Activated T-helper 17 cell treated with anti-CD3 and anti-CD28 coated beads, Interleukin-2, amount 50 U/mL, for 72 hours (primary cell): ENCODE measurements at places on chromosomes 5 and 9. TPM values are rescaled to one million over a fixed set of nuclear protein-coding genes. Genes with fewer than 3 reads are reported as not detected.

The PAPPA gene
- 0.26 TPM for total RNA-seq

The S1PR3 gene
- not detected for total RNA-seq

The HRH2 gene
- total RNA-seq: 3.3 TPM

The RASEF gene
- not detected for total RNA-seq

The GABRA1 gene
- not detected for total RNA-seq

The CD72 gene
- 7.5 TPM for total RNA-seq
